ENCODE measurements at places on chromosomes 11 and 22.
A peak's percentile ranks its signal among the peaks of the same experiment; 100 is the strongest.

DNA sequence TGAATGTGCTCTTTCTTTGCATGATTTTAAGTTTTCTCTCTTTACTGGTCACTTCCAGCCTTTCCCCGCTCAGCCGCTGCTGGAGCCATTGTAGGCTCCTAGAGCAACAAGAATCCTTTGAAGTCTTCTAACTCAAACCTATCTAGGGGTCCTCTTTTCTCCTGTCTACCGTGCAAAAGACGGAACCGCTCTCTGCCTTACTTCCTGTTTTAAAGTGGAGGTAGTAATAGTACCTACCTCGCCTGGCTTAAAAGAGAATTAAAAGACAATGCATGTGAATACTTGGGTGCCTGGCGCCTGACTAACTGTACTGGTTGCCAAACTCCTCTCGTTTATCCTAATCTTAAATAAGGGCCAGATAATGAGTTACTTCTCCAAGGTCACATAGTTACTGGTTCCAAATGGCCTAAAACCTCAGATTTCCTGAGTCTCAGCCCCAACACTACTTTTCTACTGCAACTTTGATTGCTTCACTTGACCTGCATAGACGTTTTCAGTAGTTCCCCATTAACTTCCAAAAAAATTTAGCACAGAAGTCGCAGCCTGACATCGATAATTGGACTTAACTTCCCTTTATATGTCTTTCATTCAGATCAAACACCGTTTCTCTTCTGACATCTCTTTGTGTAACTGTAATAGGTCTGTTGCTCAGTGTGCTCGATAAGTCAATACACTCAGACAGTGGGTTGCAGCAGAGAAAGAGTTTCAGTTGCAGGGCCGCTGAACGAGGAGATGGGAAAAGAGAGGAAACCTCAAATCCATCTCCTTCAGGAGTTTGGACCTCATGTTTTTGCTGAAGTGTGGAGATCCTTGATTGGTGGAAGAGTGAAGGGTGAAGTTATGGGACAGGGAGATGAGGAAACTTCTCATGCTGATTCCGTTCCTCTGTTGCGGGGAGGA, 891 bp downstream of the SAMM50 start:
- DNase-seq, result peak; percentile 36

- no peak for DNase-seq
These were observed 8.4 kb downstream of the FAM83F start for GRCh38 chr22:40002935-40003715.

GRCh38 chr11:27178859-27179258, 138.2 kb downstream of the BBOX1 start:
- DNase-seq, result no peak

- no peak for DNase-seq
These were observed 58.9 kb downstream of the FLRT1 start for GRCh38 chr11:64094463-64095260.

- DNase-seq, result no peak
These were observed 12.9 kb downstream of the NEAT1 start for GRCh38 chr11:65435411-65435931.

DNA sequence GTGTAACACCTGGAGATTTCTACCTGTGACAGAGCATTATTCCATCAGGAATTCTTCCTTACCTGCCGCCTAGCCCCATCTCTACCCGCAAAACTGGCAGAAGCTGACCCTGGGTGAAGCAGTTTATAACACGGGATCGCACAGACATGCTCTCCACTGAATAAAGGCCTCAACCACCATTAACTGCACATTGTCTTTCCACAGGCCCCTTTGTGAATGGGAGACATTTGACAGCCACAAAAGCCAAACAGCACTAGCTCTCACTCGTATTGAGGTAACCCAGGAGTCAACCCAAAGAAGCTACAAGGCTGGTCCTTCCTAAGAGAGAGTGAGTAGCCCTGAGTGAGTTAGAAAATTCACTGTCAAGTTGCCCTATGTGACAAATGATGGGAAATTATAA, 135.6 kb downstream of the RCN1 start:
- DNase-seq, result no peak

DNA sequence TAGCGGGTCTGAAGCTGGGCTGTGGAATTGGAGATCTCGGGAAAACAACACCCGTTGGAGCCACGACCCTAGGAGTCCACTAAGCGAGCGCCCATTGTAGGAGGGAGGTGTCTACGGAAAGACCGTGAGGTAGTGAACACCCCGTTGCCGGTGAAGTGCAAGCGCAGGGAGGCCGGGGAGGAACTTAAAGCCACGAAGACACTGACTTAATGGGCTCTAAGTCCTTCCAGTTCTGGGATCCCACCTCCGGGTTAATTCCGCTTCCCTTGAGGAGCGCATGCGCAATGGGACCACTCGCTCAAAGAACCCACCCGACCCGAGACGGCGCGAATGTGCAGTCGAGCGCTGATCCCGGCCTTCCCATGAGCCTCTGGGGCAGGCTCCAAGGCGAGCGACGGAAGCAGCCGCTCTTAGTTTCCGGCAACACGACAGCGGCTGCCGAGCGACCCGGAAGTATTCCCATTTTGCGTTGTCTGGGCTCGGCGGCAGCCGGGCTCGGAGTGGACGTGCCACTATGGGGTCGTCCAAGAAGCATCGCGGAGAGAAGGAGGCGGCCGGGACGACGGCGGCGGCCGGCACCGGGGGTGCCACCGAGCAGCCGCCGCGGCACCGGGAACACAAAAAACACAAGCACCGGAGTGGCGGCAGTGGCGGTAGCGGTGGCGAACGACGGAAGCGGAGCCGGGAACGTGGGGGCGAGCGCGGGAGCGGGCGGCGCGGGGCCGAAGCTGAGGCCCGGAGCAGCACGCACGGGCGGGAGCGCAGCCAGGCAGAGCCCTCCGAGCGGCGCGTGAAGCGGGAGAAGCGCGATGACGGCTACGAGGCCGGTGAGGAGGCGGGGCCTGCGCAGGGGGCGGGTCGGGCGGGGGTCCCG, at the start of gene SART1:
Gene SART1, plus strand, starts transcription at position 468 of the 874 bp plus-strand sequence. Its CDS starts 47 bp downstream, at position 515.
- peak; percentile 99 for DNase-seq

GRCh38 chr11:21289686-21290085, 620.3 kb downstream of the NELL1 start:
- no peak for DNase-seq

GRCh38 chr11:1943576-1943975, 3.6 kb upstream of the MRPL23 start:
- DNase-seq, result no peak

GRCh38 chr11:66012946-66013761, 1.3 kb downstream of the CST6 start:
- no peak for DNase-seq

DNA sequence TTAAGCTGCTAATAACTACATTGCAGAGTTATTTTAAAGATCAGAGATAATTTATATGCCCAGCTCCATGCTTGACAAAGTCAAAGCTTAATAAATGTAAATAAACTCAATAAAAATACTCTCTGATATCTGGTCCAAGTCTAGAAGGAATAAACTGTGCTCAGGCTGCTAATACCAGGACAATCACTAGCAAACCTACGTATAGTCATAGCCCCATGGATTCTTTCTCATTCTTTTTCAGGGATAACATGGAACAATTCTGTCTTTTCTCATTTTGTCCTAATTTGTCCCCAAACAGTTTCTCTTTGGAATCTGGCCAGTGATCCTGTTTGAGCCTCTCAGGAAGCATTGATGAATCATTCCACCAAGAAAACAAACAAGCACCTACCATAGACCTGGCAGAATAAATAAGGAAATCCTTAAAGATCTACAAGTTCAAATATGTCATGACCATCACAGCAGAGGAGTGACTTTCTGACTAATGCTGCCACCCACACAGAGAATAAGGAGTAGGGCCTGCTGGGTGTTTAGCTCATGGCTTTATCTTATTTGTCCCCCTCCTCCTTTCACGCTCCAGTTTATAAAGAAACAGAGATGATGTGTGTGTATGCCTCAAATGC, 14.1 kb upstream of the B3GNT6 start:
- DNase-seq, result no peak

DNA sequence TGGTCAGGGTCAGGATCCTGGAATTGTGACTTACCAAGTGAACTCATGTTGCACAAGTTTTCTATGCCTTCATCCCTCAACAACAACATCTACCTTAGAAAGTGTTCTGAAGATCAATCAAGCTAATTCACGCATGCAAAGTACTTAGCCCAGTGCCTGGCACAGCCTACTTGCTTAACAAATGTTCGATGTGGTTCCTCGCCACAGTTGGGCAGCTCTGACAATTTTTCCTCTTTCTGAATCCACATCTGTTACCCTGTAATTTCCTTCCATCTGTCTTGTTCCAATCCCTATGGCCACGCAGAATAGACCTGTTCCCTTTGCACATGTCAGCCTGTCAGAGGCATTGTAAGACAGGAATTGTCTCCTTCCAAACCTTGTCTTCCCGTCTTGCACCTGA, 1415.2 kb downstream of the TBC1D22A start:
- DNase-seq, result no peak

DNA sequence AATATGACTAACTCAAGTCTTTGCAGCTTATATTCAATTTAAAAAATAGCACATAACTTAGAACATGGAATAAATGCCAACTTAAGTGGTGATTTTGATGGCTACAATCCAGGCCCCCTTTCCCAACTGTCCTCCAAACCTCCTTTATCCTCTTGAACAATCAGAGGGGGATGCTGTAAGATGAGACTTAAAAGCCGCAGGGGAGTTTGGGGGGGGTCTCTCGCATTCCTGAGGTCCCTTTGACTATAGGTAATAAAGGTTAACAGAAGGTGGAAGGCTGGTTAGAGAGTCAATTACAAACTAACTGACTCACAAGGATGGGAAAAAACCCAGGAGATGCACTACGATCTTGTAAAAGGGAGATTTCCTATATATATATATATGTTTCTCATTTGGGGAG, 101.8 kb downstream of the KIRREL3 start:
- DNase-seq, result no peak

- DNase-seq, result no peak
These were observed 4.9 kb upstream of the TCN2 start for GRCh38 chr22:30602049-30602448.

GRCh38 chr11:30774496-30775232, 188.5 kb upstream of the MPPED2 start:
- no peak for DNase-seq

- DNase-seq, result no peak
These were observed 21.6 kb upstream of the TEF start for GRCh38 chr22:41360126-41360525.

GRCh38 chr11:65834202-65834601, 439 bp downstream of the SNX32 start:
- no peak for DNase-seq

- no peak for DNase-seq
These were observed 8.5 kb downstream of the RAB6A start for GRCh38 chr11:73752216-73752867.

GRCh38 chr11:94885133-94885532, 88.2 kb downstream of the CWC15 start:
- DNase-seq, result no peak

- no peak for DNase-seq
These were observed 193.9 kb downstream of the SNX19 start for GRCh38 chr11:130722401-130722800.

- no peak for DNase-seq
These were observed 46.4 kb downstream of the MCM5 start for GRCh38 chr22:35446365-35446764.

GRCh38 chr11:8262552-8263108, 1.0 kb downstream of the LMO1 start:
- no peak for DNase-seq

GRCh38 chr11:8503910-8504364, 90.1 kb downstream of the STK33 start:
- no peak for DNase-seq

GRCh38 chr11:23497040-23497439, 636.8 kb upstream of the CCDC179 start:
- no peak for DNase-seq

DNA sequence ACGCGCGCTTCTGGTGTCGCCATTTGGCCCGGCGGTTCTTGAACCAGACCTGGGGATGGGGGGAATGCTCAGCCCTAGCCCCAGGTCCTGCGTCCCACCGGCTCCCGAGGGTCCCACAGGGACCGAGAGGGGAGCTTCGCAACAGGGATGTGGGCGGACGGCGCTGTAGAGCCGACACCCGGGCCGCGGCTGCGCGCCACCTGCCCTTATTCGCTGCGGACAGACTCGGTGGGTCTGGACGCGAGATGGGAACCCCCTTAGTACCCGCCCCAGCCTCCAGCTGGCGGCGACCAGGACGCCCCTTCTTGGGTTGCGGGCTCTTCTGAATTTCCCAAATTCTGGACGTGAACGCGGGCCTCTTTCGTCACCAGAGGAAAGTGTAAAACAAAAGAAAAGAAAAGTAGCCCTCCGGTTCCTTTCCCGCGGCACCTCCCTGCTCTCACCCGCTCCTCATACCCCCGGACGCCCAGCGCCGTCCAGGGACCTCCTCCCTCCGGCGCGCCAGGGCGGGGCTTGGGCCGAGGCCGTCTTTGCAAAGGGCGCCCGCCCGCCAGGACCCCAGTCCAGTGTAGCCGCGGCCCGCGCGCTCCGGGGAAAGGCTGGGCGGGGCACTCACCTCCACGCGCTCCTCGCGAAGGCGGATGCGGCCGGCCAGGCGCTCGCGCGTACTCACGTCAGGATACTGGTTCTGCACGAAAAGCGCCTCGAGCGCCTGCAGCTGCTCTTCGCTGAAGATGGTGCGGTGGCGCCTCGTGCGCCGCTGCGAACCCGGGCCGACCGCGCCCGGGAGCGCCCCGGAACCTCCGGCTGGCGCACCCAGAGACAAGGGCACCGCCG, 827 bp downstream of the GSC2 start:
- DNase-seq, result no peak

DNA sequence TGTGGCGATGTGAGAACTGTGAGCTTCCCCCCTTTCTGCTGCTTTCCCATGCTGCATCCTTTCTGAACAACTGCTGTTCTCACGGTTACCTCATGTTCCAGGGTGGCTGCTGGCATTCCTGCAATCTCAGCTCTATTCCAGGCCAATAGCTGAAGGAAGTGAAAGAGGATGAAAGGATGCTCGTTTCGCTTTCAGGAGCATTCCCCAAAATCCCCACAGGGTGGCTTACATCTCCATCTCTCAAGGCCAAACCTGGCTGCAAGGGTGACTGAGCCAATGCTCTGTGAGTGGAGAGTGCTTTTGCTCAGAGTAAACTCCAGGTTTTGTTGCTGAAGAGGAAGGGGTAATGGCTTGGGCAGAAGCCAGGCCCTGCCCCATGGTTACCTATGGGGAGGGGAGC, 848.2 kb downstream of the BRD1 start:
- no peak for DNase-seq

DNA sequence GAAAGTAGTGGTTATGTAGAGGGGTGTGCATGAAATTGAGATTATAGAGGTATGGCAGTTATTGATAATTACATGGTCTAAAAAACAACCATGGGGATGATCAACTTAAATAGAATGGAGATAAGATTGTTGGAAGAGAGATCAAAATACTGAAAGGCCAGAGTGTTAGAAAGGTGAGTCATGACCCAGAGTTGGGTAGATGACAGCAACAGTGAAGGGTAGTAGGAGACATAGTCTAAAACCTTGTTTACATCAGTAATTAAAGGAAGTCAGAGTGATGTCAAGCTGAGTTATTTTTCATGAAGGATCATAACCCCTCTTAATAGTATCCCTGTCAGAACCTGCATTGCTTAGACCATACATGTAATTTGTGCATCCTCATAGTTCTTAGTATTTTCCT, 110.9 kb downstream of the ELP4 start:
- no peak for DNase-seq

GRCh38 chr22:28448625-28449024, 231.0 kb downstream of the TTC28 start:
- no peak for DNase-seq

GRCh38 chr11:86388198-86388597, 13.5 kb downstream of the CCDC81 start:
- DNase-seq, result no peak

- DNase-seq, result no peak
These were observed 18.7 kb upstream of the DBX1 start for GRCh38 chr11:20178976-20179375.

GRCh38 chr22:38353142-38353629, 36.0 kb upstream of the CSNK1E start:
- peak; percentile 10 for DNase-seq

GRCh38 chr11:1780700-1781592, 17.2 kb upstream of the CTSD start:
- peak; percentile 34 for DNase-seq

Data from KG1 (cell line).